ENCODE measurements at places on chromosomes 3 and 15. TPM values are rescaled to one million over a fixed set of nuclear protein-coding genes. Genes with fewer than 3 reads are reported as not detected.

DNA sequence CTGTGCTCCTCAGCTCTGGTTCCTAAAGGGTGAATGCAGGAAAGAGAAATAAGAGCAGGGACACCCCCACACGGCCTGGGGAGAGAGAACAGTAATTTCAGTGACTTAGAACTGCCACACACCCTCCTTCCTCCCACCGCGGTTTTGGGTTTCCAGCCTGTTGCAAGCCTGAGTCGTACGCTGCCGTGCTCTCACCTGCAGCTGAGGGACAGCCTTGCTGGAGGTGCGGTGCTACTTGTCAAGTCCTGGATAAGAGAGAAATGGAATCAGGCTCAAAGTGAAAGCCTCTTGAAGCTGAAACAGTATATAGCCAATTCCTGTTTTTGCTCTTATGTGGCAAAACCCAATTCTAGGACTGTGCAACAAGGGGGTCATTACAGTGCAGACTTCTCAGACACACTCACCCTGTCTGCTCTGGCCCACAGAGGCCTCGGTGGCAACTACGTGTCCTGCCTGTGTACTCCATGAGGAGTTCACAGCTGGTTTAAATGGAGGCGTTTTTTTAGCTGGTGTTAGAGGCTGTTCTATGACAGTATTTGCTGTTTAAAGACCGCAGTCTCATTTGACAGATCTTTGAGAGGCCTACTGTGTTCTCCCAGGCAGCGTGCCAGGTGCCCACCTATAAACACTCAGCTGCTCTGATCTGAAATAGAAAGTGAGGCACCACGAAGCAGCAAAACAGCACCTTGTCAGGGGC, 42.9 kb downstream of the TBC1D2B start:
- no peaks in the 10 kb centered on the region for H3K27me3 ChIP-seq
- peaks cover 18% of the 10 kb centered on the region for H3K4me1 ChIP-seq
- peak overlapping the region; percentile 46 for H3K27ac ChIP-seq
- DNase-seq: no peak

DNA sequence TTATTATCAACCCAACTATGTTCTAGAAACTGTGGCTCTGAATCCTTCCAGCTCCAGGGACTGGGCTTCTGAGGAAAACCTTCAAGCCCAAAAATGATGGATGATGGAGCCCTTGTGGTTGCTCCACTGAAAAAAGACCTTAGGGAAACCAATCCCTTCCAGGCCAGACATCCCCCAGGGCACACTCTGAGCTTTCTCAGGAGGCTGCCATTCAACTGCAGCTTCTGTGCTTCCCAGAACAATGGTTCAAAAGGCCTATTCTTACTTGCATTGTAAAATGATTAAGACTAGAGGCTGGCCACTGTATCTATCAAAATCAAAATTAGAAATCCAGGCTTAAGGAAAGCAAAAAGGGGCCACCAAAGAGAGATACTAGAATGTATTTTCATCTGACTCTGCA, 27.3 kb downstream of the EID1 start:
- H3K4me3 ChIP-seq: no peak overlapping the region
- no peak overlapping the region for H3K27ac ChIP-seq
- H3K4me1 ChIP-seq: no peaks in the 10 kb centered on the region
- H3K27me3 ChIP-seq: peaks cover 20% of the 10 kb centered on the region
- H3K36me3 ChIP-seq: no peaks in the 10 kb centered on the region

- no peaks in the 10 kb centered on the region for H3K27me3 ChIP-seq
- no peak overlapping the region for H3K27ac ChIP-seq
- no peak overlapping the region for H3K4me3 ChIP-seq
- H3K4me1 ChIP-seq: peaks cover 36% of the 10 kb centered on the region
These were observed 12.5 kb downstream of the SLMAP start for GRCh38 chr3:57768595-57768994.

- H3K36me3 ChIP-seq: peaks cover 28% of the 10 kb centered on the region
- DNase-seq: no peak
- H3K27ac ChIP-seq: no peak overlapping the region
- H3K27me3 ChIP-seq: no peaks in the 10 kb centered on the region
These were observed 77.6 kb downstream of the CRTC3 start for GRCh38 chr15:90607361-90607760.

DNA sequence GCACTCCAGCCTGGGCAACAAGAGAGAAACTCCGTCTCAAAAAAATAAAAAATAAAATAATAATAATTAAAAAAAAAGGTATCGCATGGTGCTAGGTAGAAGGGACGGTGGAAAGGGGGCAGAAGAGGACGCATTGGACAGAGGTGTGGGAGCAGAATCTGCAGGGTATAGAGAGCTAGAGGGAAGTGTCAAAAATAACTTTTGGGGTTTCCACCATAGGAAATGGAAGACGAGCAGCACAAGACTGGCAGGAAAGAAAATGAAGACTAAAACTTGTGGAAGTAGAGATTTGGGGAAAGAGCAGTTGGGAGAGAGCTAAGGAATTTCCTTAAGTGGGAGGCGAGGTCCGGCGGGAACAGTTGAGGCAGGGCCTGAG, 585 bp upstream of the MKRN2 start:
- H3K36me3 ChIP-seq: no peaks in the 10 kb centered on the region
- peak overlapping the region; percentile 73 for H3K4me3 ChIP-seq
- peaks cover 35% of the 10 kb centered on the region for H3K4me1 ChIP-seq
- no peak for DNase-seq
- H3K27ac ChIP-seq: peak overlapping the region; percentile 65
- H3K27me3 ChIP-seq: no peaks in the 10 kb centered on the region

- no peak for DNase-seq
- peaks cover 6% of the 10 kb centered on the region for H3K36me3 ChIP-seq
- H3K4me1 ChIP-seq: no peaks in the 10 kb centered on the region
- no peak overlapping the region for H3K4me3 ChIP-seq
- H3K27ac ChIP-seq: no peak overlapping the region
These were observed 132.4 kb upstream of the PLXNA1 start for GRCh38 chr3:126850370-126851085.

DNA sequence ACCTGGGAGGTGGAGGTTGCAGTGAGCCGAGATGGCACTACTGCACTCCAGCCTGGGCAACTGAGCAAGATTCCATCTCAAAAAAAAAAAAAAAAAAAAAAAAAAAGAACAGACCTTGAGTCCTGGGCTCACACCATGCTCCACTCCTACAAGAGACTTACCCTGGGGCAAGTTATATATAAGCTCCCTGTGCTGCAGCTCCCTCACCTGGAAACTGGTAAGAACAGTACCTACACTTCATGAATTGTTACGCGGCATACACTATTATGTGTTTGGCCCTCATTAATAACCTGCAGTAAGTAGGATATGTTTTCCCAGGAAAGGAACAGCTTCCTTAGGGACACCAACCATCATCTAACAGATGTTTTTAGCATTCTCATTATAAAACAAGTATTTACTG, 119.6 kb downstream of the FMN1 start:
- no peak overlapping the region for H3K27ac ChIP-seq
- H3K27me3 ChIP-seq: no peaks in the 10 kb centered on the region
- H3K4me3 ChIP-seq: no peak overlapping the region

GRCh38 chr3:175070946-175071345, 211.8 kb downstream of the NAALADL2 start:
- H3K27me3 ChIP-seq: no peaks in the 10 kb centered on the region
- H3K36me3 ChIP-seq: no peaks in the 10 kb centered on the region

GRCh38 chr15:69557707-69558409, 105.2 kb downstream of the RPLP1 start:
- H3K27me3 ChIP-seq: no peaks in the 10 kb centered on the region
- no peak for DNase-seq

DNA sequence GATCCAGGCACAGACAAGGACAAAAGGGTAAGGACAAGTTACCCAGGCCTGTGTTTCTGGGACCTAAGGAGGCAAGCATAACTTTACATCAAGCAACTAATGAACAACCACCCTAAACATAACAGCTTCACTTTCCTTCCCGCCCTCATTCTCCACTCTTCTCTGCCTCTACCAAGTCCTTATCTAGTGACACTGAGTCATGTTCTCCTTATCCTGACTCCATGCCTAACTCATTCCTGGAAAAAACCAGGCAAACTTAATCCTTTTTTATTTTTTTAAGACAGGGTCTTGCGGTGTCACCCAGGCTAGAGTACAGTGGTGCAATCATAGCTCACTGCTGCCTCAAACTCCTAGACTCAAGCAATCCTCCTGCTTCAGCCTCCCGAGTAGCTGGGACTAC, 44.5 kb downstream of the TMEM44 start:
- peaks cover 7% of the 10 kb centered on the region for H3K36me3 ChIP-seq
- H3K4me3 ChIP-seq: no peak overlapping the region

- peak overlapping the region; percentile 35 for H3K27ac ChIP-seq
- peaks cover 20% of the 10 kb centered on the region for H3K4me1 ChIP-seq
- no peaks in the 10 kb centered on the region for H3K27me3 ChIP-seq
These were observed 54.2 kb downstream of the IL1RAP start for GRCh38 chr3:190568036-190568435.

GRCh38 chr3:147210676-147211075, 195.7 kb downstream of the ZIC4 start:
- no peaks in the 10 kb centered on the region for H3K36me3 ChIP-seq
- no peak overlapping the region for H3K27ac ChIP-seq
- H3K4me1 ChIP-seq: no peaks in the 10 kb centered on the region
- H3K27me3 ChIP-seq: peaks cover 47% of the 10 kb centered on the region
- no peak for DNase-seq

DNA sequence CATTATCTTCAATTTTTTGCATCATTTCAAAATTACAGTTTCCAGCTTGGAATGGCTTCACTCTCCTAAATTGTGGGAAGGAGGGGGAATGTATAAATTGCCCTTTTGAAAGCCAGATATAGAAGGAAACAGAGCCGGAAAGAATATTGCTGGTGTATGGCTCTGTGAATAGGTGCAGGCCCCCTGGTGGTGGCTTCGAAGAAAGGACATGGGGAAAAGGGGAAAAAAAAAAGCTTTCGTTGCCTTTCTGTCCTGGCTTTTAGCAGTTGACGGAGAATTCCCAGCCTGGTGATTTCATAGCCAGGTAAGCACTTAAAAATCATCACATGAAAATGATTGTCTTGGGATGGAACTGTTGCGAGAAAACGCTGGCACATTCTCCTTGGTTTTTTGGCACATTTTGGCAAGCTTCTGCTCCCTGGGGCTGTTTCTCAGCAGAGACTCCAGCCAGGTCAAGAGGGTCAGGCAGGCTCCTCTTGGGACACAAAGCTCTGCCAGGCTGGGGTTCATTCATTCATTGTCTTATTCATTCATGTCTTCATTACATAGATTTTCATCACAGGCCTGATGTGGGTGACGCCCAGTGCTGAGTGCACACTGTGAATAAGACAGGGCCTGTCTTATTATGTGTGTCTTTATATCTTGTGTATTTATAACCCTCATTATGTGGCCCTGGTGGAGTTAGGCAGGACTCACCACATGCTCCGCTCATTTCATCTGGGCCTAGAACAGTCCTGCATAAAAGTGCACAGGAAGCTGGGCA, 300.0 kb upstream of the TPM1 start:
- peaks cover 9% of the 10 kb centered on the region for H3K36me3 ChIP-seq
- DNase-seq: peak; percentile 82
- H3K4me1 ChIP-seq: peaks cover 42% of the 10 kb centered on the region

DNA sequence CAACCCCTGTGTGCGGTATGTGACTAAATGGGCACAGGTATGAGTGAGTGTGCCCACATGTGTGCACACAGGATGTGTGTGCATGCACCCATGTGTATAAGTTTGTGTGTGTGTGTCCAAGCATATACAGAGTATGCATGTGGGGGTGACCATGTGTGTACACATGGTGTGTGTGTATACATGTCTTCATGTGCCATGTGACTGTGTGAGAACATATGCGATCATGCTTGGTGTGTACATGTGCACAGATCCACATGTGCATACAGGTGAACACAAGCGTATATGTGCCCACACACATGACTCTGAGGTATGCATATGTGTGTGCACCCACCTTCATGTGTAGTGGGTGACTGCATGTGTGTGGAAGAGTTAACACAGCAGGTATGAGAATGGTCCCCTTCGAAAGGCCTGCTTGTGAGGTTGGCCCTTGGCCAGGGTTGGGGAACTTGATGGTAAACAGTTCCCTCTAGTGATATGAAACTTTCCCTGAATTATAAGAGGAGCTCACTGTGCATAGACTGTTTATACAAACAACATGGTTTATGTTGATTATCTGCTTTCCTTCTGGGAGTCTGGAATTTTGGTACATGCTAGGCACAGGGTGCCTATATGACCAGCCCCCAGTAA, 10.3 kb downstream of the PFKFB4 start:
- no peaks in the 10 kb centered on the region for H3K27me3 ChIP-seq
- peak overlapping the region; percentile 79 for H3K27ac ChIP-seq
- peaks cover 5% of the 10 kb centered on the region for H3K36me3 ChIP-seq
- no peak for DNase-seq
- H3K4me1 ChIP-seq: no peaks in the 10 kb centered on the region

DNA sequence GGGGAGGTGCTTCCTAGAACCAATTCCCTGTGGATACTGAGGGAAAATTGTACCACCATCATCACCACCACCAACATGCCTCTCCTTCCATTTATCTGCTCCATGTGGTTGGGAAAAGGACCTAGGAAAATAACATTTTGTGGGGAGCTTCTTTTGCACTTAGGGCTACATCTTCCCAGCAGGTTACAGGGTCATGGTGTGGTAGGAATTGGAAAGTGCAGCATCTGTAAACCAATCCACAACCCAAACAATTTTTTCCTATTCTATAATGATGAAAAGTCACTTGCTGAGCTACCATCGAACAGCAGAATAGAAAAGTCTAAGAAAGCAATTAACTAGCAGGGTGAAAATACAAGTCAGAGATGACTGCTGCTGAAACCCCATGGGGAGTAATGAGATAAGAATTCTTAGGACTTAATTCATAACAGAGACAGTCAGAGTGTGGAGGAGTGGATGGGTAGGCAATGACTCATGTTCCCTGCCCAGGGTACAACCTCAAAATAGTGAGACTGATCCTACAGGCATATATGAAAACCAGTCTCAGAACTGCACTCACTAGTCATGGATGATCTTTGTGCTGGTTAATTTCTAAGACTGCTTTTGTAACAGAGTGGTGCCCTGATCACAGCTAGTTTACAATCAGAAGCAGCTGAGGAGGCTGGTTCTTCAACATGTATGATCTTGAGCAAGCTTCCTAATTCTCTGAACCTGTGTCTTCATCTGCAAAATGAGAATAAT, 38.1 kb upstream of the LEKR1 start:
- peak overlapping the region; percentile 55 for H3K27ac ChIP-seq
- H3K4me1 ChIP-seq: peaks cover 48% of the 10 kb centered on the region
- H3K4me3 ChIP-seq: no peak overlapping the region
- H3K36me3 ChIP-seq: peaks cover 1% of the 10 kb centered on the region

The FBN1 gene
- 24.2 TPM for total RNA-seq

The DUOXA2 gene
- not detected for total RNA-seq

The EFCC1 gene
- total RNA-seq: not detected

The SH2D7 gene
- total RNA-seq: not detected

The PAK6 gene
- total RNA-seq: 9.3 TPM

The RTP4 gene
- total RNA-seq: not detected

The MAGI1 gene
- 6.3 TPM for total RNA-seq

The P2RY14 gene
- not detected for total RNA-seq

The ACOX2 gene
- total RNA-seq: 4.3 TPM

The FETUB gene
- total RNA-seq: 0.47 TPM

Measured in MCF 10A (cell line).